Bone marrow (tissue), 2 donors: ENCODE measurements at places on chromosomes 3 and 15.

- DNase-seq: no peak
Observed at GRCh38 chr3:187841560-187841959, 96.3 kb upstream of the BCL6 start.

GRCh38 chr3:52827441-52827840, 3.0 kb downstream of the ITIH4 start:
- DNase-seq: no peak

DNA sequence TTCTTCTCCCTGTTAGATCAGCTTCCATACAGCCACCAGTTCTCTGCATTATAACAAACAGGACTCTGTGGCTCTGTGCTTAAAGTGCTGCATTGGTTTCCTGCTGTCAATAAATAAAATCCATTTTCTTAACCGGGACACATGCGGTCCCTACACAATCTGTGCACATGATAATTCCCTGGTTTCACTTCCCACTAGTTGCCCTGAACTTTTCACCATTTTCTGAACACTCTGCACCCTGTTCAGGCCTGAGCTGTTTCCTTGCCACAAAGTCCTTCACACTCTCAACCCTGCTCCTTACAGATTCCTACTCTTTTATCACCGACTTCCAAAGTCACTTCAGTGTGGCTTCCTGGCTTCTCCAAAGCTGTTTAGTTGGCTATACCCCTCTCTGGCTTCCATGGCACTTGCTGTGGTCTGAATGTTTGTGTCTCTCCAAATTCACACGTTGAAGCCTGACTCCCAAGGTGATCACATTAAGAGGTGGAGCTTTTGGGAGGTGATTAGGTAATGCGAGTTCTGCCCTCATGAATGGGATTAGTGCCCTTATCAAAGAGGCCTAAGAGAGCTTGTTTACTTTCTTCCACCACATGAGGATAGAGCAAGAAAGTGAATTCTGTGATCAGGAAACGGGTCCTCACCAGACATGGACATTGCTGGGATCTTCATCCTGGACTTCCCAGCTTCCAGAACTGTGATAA, 233.4 kb downstream of the CHST2 start:
- DNase-seq: no peak

DNA sequence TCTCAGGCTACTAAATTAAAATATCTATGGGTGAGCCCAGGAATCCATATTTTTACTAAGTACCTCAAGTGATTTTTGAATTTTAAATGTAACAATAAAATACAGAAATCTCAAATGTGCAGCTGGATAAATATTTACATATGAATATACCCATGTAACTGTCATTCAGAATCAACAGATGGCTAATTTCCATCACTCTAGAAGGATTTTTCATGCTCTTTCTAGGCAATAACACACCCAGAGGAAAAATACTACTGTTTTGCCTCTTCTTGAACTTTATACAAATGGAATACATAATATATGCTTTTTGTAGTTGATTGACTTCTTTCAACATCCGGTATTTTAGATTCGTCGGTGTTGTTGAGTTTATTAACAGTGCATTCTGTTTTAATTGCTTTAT, 601.3 kb upstream of the NECTIN3 start:
- no peak for DNase-seq

GRCh38 chr15:82871832-82872484, 62.5 kb downstream of the WHAMM start:
- DNase-seq: peak; percentile 30

DNA sequence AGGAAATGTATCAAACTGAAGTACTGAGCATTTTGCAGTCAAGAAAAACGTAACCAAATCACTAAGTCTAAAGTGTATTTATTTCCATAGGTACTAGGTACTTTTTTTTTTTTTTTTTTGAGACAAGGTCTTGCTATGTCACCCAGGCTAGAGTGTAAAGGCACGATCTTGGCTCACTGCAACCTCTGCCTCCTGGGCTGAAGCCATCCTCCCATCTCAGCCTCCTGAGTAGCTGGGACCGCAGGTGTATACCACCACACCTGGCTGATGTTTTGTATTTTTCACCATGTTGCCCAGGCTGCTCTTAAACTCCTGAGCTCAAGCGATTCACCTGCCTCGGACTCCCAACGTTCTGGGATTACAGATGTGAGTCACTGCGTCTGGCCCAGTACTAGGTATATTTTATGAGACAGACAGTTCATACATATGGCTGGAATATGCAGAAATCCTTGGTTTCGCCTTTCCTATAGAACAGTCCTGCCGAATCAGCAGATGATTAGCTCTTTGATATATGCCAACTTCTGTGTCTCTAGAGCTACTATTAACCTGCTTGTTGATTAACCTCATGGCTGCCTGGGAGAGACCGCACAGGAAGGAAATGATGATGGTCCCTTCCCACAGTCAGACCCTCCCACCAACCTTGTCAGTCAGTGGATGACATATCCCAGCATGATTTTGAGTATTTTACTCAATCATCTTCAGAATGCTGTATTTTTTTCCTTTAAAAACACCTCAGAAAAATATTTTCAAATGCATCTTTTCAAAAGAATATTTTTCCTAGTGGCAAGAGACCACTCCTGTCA, 32.3 kb downstream of the TMOD3 start:
- peak; percentile 40 for DNase-seq
